Activated CD4-positive, alpha-beta T cell treated with anti-CD3 and anti-CD28 coated beads for 48 hours (primary cell): ENCODE measurements at places on chromosomes 2 and 18.
A peak's percentile ranks its signal among the peaks of the same experiment; 100 is the strongest.

GRCh38 chr2:47026748-47027534 lies 111.3 kb upstream of the MCFD2 start:
- no peak for DNase-seq

DNA sequence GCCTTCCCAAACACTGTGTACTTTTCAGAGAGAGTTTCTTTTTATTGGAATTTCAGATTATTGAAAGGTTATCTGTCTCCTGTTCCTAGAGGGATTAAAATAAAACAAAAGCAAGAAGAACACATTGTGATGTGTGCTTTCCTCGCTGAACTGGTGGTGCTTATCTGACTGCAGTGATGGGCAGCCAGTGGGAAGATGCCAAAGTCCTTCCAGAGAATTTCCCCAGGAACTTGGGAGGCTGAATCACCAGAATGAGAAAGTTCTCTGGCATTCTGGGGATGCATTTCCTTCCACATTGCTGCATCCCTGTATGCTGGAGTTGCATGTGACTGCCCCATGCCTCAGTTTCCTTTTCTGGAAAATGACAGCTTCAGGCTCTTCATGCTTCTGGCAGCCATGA lies 53.9 kb upstream of the SEC11C start:
- DNase-seq = no peak

- DNase-seq = no peak
Measured at GRCh38 chr2:10234409-10235094, 68.2 kb upstream of the HPCAL1 start.

DNA sequence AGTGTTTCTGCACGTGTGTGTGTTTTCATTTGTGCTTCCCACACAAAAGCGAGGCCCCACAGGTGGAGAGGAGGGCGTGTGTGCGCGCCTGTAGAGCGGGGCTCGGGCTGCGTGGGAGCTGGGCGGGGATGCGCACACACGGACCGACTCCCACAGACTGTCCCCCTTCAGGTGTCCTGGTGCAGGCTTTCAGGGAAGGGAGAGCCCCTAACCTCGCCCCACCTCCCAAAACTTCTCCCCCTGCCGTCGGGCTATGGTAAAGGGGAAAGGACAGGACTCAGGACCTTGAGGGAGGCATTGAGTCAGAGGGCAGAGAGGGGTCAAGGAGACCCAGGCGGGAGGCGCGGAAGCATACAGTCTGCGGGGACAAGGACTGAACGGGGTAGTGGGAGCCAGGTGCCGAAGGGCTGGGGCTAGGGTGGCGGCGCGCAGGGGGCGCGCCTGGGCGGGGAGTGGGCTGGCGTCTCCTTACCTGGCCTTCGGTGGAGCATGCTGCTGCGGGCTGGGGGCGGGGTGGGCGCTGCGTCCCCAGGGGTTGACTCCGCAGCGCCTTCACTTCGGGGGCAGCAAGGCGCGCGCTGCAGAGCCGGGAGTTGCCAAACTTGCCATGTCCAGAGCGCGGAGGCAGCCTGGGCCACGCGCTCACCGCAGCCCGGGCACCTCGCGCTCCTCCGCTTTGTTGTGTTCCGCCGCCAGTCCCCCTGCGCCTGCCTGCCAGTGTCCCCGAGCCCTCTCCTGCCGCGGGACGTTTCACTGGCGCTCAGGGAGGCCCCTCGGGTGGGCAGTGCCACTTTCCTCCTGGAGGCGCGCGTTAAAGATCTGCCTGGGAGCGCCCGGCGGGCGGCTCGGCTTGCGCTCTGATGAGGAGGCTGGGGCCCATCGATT lies 302.0 kb downstream of the NCKAP5 start:
- no peak for DNase-seq

GRCh38 chr2:99621774-99622173 lies 132.0 kb upstream of the REV1 start:
- DNase-seq = no peak

GRCh38 chr2:23404426-23404825 lies 19.4 kb downstream of the KLHL29 start:
- DNase-seq = peak; percentile 13

DNA sequence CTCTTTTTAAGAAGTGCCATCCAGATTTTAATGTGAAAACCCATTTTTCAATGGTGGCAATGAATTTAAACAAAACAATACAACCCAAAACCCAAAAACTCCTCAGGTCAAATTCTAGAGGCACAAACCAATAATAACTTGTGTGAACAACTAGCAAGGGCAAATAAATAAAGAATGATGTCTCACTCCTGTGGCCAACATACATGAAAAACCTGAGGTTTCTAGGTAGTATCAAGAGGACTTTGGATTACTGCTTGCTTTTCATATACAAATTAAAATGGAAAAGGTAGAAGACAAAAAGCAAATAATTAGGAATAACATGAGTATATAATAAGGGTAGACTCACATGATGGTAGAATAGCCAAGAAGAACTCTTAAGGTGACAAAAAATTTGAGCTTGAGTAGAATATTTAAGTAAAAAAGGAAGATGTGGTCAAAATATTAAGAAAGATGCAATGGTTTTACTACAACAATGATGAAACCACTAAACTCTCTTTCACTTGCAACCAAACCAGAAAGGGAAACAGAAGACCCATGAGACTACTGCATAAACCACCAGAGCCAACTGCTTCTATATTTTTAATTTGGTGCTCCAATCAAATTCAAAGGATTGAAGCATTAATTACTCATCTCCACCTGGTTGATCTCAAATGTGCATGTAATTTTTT lies 53.5 kb downstream of the DARS1 start:
- no peak for DNase-seq

- DNase-seq = no peak
Measured at GRCh38 chr2:105786231-105787230, 41.8 kb downstream of the NCK2 start.

GRCh38 chr18:46719388-46719787 lies 37.5 kb downstream of the ST8SIA5 start:
- no peak for DNase-seq

GRCh38 chr2:69141061-69141460 lies 128.1 kb downstream of the ANTXR1 start:
- DNase-seq = no peak

DNA sequence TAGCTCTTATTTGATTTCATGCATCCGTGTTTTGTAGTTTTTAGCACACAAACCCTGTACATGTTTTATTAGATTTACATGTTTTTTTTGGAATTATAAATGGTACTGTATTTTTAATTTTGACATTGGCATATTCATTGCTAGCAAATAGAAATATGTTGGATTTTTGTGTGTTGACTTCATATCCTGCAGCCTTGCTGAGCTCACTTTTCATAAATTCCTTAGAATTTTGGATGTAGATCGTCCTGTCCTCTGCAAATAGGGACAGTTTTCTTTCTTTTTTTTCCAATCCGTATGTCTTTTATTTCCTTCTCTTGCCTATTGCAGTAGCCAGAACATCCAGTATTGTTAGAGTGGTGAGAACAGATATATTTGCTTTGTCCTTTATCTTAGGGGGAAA lies 46.7 kb upstream of the GPR17 start:
- DNase-seq = no peak

DNA sequence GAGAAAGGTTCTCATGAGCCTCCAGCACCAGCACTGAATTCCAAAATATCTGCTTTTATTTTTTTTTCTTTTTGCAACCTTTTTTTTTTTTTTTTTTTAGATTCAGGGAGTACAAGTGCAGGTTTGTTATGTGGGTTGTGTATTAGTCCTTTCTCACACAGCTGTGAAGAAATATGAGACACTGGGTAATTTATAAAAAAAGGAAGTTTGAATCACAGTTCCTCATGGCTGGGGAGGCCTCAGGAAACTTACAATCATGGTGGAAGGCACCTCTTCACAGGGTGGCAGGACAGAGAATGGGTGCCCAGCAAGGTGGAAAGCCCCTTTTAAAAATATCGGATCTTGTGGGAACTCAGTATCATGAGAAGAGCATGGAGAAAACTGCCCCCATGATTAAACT lies 7.9 kb upstream of the TMX3 start:
- no peak for DNase-seq

DNA sequence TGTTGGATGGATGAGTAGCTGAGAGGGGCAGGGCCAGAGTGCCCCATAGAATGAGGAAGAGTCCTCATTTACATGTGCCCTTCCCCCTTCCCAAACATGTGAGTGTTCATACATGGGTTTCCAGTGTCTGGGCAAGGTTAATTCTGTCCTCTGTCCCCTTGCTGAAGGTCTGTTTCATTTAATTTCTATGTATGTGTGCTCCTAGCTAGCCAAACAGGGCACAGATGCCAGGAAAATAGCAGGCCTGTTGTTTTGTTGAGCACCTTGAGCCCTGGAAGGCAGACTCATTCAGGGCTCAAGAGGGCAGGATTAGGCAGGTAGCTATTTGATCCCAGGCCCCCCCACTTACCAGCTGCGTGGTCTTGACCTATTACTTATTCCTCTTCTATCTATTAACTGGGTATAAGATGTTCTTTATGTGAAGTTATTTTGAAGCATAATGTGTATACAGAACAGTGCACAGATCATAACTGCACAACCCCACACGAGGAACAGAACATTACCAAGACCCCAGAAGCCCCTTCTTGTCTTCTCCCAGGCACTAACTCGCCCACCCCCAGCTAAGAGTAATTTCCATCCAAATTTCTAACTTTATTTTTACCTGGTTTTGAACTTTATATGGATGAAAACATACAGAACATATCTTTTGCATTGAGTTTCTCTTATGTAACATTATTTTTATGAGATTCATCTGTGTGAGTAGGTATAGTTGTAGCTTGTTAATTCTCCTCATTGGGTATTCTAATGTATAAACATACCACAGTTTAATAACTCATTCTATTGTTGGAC lies 164.3 kb downstream of the RPIA start:
- no peak for DNase-seq

GRCh38 chr2:10316860-10317259 lies 14.2 kb downstream of the HPCAL1 start:
- no peak for DNase-seq

DNA sequence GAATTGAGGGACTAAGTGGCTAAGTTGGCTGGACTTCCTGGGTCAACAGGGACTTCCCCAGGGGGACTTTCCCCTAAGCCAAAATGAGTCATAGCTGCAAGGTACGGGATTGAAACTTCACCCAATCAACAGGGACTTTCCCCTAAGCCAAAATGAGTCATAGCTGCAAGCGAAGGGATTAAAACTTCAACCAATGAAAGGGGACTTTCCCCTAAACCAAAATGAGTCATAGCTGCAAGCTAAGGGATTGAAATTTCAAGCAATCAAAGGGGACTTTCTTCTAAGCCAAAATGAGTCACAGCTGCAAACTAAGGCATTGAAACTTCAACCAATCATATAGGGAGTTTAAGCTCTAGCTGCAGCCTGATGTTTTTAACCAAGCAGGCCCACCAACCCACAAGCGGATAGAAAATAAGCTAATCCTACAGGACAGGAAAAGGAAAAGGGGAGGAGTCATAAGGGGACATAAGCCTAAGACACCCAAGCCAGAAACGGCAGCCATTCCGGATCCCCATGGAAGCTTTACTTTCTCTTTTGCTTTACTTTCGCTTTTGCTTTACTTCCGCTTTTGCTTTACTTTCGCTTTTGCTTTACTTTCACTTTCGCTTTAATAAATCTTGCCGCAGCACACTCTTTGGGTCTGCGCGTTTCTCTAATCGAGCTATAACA lies 1375.4 kb upstream of the CELF4 start:
- DNase-seq = peak; percentile 53

- no peak for DNase-seq
Measured at GRCh38 chr2:68809324-68810240, 61.6 kb downstream of the BMP10 start.

DNA sequence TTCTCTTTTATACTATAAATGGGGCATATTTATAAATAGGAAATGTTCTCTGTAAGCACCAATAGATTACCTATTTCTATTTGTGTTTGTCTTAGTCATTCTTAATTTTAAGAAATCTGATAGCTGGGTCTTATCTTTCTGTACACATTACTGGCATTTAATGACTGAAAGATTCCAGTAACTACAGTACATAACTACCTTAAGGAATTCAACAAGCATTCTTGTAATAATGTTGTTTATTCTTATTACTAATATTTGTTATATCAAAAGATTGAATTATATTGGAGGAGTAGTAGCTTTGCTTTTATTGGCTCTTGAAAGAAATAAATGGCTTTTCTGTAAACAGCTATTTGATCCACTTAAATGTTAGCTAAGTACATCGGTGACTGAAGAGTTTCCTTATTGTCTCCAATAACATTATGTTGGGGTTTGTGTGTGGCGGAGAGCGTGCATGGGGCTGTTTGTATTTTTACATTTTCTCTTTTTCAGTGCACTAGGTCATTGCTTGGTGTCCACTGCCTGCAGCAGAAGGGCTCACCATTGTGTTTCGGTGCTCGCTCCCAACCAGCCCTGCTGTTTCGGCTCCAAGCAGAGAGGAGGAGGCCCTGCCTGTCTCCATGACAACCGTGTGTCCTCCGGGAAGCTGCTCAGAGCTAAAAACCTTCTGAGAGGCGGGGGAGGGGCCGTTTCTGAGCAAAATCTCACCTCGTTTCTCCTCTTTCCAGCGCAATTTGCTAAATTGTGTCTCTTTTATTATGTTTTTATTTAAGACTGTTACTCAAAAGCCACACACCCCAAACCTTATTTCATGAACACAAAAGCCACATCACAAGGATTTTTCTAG lies 112.5 kb upstream of the SLC38A11 start:
- no peak for DNase-seq

DNA sequence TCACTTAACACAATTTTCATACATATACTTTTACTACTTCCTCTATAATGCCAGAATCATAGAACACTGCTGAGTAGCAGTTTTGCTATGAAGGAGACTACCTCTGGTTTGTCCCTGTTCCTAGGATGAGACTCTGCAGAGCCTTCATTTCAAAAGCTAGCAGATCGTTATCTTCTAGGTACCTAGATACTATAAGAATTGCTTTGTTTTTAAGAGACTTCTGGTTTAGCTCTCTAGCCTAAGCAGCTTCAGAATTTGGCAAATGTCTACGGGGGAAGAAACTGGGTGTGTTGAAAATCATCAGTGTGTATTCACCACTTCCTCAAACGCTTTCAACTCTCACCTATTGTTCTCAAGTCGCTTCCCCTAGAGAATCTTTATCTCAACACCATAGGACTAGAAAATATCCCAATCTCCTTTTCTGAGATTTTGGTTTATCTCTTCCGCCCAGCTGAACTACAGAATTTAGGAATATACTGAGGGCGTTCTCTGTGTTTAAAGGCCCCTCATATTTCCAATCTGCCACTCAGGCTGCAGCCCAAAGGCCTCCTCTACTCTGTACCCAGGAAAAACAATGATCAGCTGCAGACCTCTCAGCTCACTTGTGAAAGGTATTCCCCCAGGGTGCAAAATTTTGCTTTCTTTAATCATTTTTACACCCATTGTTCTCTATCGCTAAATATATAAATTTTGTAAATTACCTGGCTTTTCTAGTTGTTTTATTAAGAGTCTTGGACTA lies 28.7 kb downstream of the SMAD2 start:
- no peak for DNase-seq

GRCh38 chr2:196356332-196356731 lies 185.0 kb upstream of the STK17B start:
- DNase-seq = no peak

DNA sequence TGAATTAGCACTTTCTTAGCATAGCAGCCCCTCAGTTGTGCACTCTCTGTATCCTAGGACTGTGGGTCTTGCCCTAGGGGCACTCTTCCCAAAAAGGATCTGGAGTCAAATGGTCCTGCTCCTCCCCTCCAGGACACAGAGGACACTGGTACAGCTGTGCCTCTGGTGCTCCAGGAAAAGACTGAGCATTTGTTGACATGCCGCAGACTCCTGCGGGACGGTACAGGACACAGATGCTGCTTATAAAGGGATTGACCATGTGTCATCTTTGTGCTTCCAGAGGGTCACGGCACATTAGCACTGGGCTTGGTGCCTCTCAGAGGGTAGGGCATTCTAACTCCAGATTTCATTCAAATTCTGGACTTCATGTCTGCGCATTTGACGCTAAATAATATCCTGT lies 110.5 kb downstream of the KLF7 start:
- DNase-seq = no peak
